Stimulated activated naive CD4-positive, alpha-beta T cell treated with Interleukin-2 at 50 U/mL for 16 hours (primary cell): ENCODE measurements at places on chromosomes 2 and 18.

GRCh38 chr2:75561566-75562512, 1.1 kb upstream of the EVA1A start:
- no peak for DNase-seq

DNA sequence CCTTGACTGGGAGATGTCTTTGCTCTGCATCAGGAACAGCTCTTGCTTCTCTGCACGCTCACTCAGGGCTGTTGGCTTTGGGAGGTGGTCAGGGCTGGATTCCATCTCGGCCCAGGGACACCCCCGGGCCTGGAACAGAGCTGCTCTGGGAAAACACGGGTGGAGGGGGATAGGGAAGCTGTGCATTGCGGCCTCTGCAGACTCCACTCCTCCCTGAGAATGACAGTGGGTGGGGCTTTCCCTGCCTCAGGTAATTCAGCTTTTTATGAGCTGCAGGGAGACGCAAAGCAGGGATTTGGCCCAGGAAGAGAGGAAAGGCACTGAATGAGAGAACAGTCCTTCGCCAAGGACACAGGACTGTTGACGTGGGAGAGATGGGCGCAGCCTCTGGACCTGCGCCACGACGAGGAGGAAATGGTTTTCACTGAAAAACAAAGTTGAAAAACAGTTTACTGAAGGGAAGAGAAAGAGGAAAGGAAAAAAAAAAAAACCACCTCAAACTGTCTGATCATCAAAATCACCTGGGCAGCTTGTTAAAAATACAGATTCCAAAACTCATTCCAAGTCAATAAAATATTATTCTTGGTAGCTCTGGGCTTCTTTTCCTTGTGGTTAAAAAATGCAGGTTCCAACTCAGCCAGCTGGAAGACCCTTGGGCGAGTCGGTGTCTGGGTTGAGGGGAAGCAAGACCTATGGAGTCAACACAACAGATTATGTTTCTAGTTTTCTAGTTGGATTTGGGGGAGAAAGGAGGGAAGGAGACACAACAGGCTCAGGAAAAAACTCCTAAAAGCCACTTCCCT, 194.0 kb downstream of the ZFP36L2 start:
- DNase-seq = no peak

DNA sequence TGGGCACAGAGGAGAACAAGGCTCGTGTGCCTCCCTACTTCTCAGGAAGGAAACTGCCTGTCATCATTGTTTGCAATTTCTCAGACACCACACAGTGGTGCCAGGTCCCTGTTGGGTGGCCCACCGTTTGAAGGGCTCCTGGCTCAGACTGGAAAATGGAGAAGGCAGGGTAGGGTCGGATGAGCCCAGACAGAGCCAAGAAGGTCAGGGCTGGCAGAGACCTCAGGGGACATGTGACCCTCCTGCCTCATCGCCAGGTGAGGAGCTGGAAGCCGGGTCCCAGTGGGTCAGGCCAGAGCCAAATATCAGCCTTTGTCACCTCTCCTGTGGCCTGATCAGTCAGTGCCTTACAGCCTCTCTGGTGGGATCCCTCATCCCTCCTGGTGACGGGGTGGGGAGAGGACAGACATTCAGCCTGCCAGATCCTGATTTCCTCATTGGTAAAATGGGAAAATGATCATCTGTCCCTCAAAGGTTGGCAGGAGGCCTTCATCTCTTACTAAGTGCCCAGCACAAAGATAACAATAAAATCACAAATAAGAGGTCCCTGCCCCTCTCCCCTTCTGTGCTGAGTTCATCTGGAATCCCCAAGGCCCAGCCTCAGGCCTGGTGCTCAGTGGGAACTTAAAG, 117.6 kb downstream of the CAPN13 start:
- DNase-seq = no peak

DNA sequence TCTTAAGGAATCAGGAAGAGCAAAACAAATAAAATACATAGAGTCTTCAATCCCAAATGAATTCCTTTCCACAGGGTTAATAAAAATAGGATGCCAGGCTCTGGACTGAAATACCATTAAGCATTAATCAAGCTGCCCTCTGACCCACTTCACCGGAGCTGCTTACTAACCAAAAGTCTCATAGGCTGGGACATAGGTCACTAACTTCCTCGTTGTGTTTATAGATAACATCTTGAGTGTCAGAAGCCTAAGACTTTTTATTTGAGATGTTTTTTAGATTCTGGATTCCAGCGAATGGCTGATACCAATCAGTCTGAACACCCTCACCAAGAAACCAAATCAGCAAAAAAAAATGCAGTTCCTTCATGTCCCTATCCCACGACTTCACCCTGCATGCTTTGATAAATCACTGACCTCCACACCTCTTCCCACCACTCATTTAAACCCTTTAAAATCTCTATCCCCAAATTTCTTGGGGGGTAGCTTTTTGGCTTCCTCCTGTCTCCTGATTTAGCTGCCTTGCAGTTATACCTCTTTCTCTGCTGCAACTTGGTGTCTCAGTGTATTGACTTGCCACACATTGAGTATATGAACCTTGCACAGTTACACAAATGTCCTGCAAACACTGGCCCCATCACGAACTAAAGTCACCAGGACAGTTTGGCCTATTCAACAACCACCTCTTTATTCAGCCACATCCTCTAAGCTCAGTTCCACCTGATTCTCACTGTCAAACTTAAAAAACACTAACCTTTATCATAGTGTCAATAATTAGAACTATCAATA, 399.3 kb downstream of the METTL4 start:
- DNase-seq = no peak

- DNase-seq = no peak
These were observed 48.6 kb downstream of the DDX1 start for GRCh38 chr2:15640261-15640711.

- no peak for DNase-seq
These were observed 195.5 kb downstream of the CDCA7 start for GRCh38 chr2:173550143-173550542.

DNA sequence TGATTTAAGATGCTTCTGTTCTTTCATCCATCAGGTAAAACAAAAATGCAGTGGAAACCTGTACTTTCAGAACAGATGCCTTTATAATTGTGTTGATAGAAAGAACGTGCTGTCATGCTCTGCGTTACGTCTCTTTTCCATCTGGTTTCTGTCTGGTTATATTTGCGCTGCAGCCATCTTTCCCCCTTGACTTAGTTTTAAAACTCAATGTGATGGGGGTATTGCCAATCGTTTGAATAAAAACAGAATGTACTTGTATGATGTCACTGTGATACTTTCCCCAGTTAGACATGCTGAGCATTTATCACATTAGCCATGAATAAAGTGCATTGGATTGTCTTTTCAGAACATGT, 508.6 kb downstream of the ADCYAP1 start:
- DNase-seq = no peak

DNA sequence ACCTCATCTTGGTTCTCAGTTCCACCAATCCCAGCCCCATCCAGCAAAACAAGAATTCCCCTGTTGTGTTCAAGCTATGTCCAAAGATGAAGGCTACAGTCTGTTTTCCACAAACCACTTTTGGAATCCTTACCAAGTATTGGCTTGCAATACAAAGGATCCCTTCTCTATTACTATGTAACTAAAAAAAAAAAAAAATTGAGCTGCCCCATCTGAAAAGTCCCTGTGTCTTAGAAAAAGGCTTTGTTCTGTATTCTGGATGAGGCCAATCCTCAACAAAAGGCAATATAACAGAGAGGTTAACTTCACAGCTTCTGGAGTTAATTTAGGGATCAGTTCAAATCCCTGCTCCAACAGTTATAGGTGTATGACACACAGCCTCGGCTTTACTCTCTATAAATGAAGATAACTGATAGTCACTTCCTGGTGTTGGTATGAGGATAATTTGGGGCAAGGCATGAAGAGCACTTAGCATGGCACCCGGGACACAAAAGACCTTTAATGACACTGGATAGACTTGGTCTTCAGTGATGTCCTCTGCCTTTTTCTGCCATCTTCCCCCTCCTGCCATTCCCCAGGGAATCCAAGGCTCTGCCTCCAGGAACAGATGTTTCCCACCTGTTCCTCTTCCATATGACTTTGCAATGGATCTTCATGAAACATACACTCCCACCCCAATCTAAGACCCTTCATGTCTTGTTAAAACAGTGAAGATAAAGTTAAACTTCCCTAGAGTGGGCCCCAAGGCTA, 61.2 kb upstream of the ATL2 start:
- no peak for DNase-seq

GRCh38 chr2:23632386-23632785, 247.4 kb downstream of the KLHL29 start:
- no peak for DNase-seq

- no peak for DNase-seq
These were observed 679 bp downstream of the RNF144A start for GRCh38 chr2:6917761-6918421.

DNA sequence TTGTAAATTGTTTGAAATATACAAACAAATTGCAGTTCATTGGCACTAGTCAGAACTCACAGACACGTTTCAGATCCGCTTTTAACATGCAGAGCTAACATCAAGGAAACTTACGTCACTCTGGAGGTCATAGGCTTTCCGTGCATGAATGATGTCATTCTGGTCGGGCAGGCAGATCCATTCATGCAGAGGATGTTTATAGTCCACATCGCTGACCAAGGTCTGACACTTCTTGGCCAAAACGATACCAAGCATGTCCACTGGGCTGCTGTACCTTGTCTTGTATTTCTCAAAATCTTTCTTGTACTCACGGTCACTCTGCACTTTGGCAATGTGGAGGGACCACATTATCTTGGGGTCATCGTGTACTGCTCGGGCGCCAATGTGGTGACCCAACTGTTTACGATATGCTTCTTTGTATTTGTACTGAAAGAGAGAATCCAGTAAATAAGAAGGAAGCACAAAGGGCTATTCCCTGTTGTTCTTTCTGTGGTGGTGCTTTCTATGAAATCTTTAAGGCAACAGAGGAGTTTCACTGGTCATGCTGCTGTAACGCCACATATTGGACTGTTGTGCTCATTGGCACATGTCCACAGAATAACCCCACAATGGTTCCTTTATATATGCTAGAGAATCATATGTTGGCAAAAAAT, 114.8 kb downstream of the NEB start:
- no peak for DNase-seq

DNA sequence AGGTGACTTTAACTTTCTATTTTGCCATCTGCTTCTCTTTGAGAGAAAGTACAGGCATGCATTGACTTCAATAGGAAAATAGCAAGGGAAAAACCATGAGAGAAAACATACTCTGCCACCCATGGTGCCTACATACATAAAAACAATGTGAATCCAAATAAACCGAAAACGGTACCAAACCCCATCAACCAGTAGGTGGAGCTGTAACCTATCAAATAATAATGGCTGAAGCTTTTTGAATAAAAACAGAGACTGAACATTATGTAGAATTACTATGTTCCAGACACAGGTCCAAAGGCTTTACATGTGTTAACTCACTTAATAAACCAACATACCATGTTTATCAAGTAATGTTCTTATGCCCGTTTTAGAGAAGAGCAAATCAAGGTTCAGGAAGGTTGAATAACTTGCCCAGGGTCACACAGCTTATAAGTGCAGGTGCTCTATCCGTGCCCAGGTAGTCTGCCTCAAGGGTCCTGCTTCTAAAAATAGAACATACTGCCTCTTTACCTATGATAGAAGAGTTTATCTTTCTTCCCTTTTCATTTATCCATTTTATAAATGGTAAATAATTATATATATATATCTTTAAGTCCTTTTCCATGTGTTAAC, 293.9 kb upstream of the SYT4 start:
- no peak for DNase-seq

DNA sequence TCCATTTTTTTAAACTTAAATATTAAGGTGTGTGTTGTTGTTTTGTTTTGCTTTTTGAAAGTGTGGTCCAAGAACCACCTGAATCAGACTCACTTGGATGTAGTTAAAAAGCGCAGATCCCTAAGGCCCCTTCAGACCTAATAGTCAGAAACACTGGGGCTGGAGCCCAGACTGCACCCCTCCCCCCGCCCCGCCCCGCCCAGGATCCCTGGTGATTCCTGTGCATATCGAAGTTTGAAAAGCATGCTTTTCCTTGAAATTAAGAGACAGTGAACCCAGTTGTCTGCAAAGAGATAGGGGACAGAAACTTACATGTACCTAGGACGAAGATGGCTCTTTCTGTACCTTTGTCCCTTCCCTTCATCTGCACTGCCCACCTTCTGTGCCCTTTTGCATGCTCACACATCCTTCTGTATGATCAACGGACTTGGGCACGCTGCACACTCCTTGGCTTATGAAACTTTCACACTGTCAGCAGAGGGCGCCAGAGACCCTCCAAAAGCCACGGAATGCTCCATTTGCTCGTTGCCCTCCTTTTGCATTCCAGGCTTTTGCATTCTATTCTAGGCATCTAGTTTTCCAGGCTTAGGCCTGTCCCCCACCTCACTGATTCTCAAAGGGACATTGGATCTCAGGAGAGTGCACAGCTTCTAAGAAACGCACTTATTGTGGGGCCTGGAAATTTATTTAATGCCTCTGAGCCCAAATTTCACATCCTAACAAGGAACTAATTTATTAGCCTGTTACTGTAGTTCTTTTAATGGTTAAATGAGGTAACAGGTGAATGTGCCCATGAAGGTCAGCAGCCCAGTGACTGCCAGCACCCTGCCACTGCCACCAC, 32.8 kb upstream of the SLC14A1 start:
- DNase-seq = peak; percentile 58

- DNase-seq = no peak
These were observed 64.4 kb upstream of the ZNF521 start for GRCh38 chr18:25416374-25416773.

GRCh38 chr2:191942090-191942738, 95.3 kb upstream of the CAVIN2 start:
- DNase-seq = no peak

DNA sequence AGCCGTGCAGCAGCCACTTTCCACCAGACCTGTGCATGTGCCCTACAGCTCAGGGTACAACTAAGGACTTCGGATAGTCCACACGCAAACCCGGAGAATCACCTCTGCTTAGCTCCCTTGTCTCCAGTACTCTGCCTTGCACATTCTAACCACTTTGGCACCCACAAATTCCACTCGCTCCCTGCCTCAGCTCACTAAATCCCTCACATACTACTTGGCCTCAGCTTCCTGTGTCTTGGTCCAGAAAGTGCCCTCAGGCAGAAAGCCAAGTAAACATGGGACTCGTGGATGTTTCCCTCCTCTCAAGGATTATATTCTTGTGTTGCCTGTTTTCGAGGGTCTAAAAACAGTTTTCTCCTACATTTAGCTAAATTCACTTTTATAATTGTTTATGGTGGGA, 157.8 kb upstream of the DAPL1 start:
- no peak for DNase-seq

DNA sequence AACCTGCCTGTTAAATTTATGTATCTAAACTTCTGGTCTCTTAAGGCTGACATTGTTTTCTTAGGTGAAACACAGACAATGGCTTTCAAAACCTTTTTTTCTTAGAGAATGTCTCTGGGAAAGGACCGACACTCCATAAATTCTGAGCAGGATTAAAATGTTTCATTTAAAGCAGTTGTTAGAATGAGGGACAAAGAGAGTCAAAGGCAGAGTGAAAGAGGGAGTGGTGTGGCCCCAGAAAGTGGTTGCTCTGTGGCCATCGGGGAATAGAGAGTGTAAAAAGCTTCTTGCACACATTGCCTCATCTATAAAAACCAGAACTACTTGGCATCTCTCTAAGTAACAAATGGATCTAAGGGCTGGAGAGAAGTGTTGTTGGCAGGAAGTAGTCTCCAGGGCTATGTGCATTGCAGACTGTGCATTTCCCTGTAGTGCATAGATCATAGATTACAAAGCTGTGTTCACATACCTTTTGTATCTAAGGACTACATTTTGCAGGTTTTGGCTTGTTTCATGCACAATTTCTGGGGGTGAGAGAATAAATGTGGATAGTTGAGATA, 3.6 kb downstream of the RPRM start:
- DNase-seq = no peak
